ENCODE measurements at places on chromosomes 6 and 20. TPM values are rescaled to one million over a fixed set of nuclear protein-coding genes. Genes with fewer than 3 reads are reported as not detected.

- H3K27me3 ChIP-seq = no peaks in the 10 kb centered on the region
- H3K27ac ChIP-seq = no peak overlapping the region
- H3K4me1 ChIP-seq = peaks cover 14% of the 10 kb centered on the region
- H3K36me3 ChIP-seq = no peaks in the 10 kb centered on the region
Observed at GRCh38 chr20:32480371-32481241, 104.5 kb downstream of the NOL4L start.

GRCh38 chr6:15410752-15411151, 164.9 kb downstream of the JARID2 start:
- peak overlapping the region; percentile 90 for H3K27ac ChIP-seq
- peaks cover 32% of the 10 kb centered on the region for H3K36me3 ChIP-seq
- DNase-seq = no peak
- peak overlapping the region; percentile 30 for H3K4me3 ChIP-seq
- H3K27me3 ChIP-seq = no peaks in the 10 kb centered on the region

- peaks cover 49% of the 10 kb centered on the region for H3K4me1 ChIP-seq
- peaks cover 24% of the 10 kb centered on the region for H3K36me3 ChIP-seq
- H3K27me3 ChIP-seq = peaks cover 2% of the 10 kb centered on the region
Observed at GRCh38 chr6:108562503-108562993, 1.8 kb downstream of the FOXO3 start.

- H3K4me1 ChIP-seq = peaks cover 21% of the 10 kb centered on the region
- peaks cover 1% of the 10 kb centered on the region for H3K36me3 ChIP-seq
- no peak overlapping the region for H3K4me3 ChIP-seq
- no peak overlapping the region for H3K27ac ChIP-seq
- no peak for DNase-seq
Observed at GRCh38 chr20:5085380-5085779, 34.4 kb downstream of the PCNA start.

- no peaks in the 10 kb centered on the region for H3K4me1 ChIP-seq
- no peaks in the 10 kb centered on the region for H3K36me3 ChIP-seq
- H3K27ac ChIP-seq = no peak overlapping the region
- no peak overlapping the region for H3K4me3 ChIP-seq
Observed at GRCh38 chr6:17032590-17032987, 69.3 kb upstream of the STMND1 start.

Gene HUS1B
- total RNA-seq = 1.2 TPM

Gene APOM
- total RNA-seq = 3.7 TPM

Measured in activated CD8-positive, alpha-beta memory T cell treated with anti-CD3 and anti-CD28 coated beads, Interleukin-2, amount 10 ng/mL, durations not matched to agents 7 days and 5 days (primary cell).